Umbilical cord (tissue), 2 donors: ENCODE measurements at places on chromosomes 13 and 19. TPM values are rescaled to one million over a fixed set of nuclear protein-coding genes. Genes with fewer than 3 reads are reported as not detected.

DNA sequence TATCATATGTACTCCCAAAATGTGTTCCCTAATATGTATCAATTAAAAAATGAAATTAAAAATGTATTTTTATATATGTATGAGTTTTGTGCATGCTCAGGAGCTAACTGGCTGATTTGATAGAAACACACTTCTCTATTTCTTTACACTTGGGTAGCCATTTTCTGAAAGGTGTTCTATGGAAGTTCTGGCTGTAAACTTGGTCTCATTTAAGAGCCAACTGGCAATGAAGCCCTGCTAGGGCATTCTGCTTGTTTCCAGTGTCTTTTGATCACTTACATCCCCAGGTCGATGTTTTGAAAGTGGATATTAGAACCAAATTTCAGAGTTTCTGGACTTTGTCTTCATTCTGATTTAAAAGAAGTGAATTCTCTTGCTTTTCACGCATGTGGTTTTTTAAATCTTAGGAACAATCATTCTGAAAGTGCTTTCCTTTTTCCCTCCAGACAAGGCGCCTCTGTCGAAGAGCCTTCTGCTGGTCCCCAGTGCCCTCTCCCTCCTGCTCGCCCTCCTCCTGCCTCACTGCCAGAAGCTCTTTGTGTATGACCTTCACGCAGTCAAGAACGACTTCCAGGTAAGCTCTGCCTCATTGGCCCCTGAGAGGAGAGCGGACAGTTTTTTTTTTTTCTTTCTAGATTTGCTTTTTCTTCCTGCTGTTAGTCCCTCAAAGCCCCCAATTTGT lies 20.1 kb downstream of the GPR18 start:
- no peak for DNase-seq

The MAMSTR gene
- total RNA-seq: not detected

- DNase-seq: peak; percentile 79
Observed at GRCh38 chr19:51354742-51355148, 11.4 kb downstream of the ETFB start.

The TMPRSS9 gene
- not detected for total RNA-seq

DNA sequence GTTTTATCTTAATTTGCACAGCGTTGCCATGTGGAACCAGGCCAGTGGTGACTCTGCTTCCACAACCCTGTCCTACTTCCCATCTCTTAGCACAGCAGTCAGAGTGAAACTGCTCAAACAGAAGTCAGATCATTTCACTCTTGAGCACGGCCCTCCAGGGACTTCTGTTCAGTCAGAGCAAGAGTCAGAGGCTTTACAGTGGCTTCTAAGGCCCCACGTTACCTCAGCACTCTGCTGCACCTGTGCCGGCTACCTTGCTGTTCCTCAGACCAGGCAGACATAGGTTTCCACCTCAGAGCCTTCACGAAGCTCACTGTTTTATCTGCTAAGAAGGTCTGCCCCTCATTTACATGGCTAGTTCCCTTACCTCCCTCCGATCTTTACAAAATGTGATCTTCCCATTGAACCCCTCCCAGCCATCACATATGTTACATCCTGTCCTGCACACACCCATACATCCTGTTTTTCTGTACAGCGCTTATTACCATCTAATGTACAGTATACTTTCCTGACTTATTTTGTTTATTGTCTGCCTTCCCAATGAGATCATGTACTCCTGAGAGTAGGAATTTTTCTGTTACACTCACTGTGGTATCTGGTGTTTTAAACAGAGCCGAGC lies 41.6 kb downstream of the TM9SF2 start:
- DNase-seq: peak; percentile 27

The ZNF132 gene
- total RNA-seq: 24.8 TPM

DNA sequence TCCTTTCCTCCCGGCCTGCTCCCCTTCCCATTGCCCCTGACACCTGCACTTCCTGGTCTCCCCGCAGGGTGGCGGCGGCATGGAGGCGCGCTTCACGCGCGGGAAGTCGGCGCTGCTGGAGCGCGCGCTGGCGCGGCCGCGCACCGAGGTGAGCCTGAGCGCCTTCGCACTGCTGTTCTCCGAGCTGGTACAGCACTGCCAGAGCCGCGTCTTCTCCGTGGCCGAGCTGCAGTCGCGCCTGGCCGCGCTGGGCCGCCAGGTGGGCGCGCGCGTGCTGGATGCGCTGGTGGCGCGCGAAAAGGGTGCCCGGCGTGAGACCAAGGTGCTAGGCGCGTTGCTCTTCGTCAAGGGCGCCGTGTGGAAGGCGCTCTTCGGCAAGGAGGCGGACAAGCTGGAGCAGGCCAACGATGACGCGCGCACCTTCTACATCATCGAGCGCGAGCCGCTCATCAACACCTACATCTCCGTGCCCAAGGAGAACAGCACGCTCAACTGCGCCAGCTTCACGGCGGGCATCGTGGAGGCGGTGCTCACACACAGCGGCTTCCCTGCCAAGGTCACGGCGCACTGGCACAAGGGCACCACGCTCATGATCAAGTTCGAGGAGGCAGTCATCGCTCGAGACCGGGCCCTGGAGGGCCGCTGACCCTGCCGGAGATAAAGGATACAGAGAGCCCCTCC lies 1.7 kb downstream of the TRAPPC5 start:
- DNase-seq: no peak

DNA sequence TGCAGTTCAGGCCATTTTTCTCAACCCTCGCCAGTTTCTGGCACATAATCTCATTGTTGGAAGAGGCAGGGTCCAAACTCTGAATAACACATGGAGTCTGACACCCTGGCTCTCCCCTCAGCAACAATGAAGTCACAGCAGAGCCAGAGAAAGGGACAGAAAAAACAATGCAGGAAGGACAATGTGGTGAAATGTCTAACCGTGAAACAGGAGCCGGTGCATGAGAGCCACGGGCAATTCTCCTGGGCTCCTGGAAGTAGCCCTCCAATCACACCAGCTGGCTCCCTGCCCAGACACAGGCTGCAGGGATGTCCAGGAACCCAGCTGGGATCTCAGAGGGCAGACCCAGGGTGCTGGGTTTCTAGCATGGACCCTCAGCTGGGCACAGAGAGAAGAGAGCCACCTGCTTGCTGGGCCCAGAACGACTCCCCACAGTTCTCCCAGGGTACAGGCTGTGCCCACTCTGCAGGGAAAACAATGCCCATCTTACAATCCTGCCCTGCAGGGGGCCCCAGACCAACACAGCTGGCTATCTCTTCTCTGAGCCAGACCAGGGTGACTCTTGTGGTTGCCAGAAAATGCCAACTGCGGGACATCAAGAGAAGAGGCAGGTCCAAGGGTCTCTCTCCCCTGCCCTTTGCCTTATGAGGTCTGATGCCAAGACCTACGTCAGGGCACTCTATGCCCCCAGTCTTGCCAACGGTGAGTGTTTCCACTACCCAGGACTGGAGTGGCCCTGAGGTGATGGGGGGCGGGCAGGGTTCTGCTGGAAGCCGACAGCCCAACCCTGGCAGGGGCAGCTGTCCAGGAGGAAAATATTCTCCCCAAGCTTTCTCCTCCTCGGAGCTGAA lies 64.5 kb downstream of the CEBPG start:
- DNase-seq: no peak

The LIPE gene
- total RNA-seq: 6.5 TPM

DNA sequence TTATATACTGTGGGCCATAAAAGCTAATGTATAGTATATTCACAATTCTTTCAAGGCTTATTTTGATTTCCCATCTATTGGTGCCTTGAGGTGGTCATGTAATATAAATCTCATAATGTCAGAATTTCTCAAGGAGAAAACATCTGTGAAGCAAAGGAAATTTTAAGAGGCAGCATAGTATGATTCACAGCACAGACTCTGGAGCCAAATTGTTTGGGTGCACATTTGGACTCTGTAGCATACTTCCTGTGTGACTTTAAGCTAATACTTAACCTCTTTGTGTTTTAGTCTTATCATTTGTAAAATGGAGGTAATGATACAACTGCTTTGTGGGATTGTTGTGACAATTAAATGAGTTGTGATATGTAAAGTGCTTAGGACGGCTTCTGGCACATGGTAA lies 67.6 kb downstream of the PIBF1 start:
- DNase-seq: no peak

DNA sequence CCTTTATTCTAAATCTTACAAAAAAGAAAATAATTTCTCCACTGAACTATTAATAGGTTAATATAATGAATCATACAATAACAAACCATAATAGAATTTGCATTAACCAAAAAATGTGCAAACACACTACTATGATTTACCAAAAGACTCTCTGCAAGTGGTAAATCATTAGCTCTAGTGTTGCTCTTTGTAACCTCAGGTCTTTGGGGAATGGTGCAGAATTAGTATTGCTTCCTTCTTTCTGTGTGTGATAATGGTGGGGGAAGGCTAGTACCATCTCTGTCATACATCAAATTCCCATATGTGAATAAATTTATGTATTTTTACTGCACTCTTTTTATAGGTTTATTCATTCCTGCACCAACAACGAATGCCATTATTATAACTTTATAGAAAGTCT lies 105.1 kb downstream of the COG6 start:
- DNase-seq: no peak

DNA sequence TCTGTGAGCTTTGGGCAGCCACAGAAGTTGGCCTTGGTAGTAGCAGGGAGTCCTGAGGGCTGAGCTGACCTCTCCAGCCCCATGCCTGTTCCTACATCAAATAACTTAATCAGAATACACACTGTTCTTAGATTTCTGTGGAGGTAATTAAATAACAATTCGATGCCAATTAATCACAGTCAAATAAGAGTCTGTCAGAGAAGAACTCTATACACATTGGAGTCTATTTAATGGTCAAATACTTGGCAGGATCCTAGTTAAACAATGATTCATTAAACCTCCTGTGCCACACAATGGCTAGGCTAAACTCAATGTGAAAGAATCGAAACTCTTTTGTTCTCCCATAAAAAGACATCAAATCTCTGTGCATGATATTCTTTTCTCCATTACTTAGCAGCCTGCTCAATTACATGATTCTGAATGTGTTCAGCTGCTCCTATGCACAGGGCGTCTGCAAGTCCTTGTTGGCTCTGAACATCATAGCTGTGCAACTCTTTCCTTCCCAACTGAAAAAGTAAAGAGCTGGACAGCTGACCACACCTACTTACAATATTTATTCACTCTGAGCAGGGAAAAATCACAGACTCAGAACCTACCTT lies 173.1 kb downstream of the ABCC4 start:
- no peak for DNase-seq

- DNase-seq: no peak
Observed at GRCh38 chr13:94139393-94139995, 340.0 kb downstream of the DCT start.

DNA sequence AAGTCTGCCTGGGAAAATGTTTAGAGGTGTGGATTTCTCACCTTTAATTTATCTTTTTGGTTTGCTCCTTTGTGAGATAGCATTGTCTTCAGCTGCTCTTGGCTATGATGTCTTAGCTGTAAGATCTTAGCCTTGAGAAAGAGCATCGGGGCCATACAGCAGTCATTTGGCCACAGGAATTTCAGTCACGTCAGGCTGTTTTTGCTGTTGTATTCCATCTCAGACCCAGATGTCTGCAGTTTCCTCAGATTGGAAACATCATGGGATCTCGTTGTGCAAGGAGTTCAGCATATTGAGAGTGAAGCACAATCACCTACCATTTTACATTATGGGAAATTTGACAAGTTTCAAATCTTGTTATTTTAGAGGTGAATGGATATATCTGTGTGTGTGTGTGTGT lies 89.3 kb upstream of the C1QTNF9B start:
- peak; percentile 17 for DNase-seq

The SAE1 gene
- total RNA-seq: 52.5 TPM

GRCh38 chr13:113406321-113407102 lies 42.6 kb upstream of the GRTP1 start:
- DNase-seq: no peak

- no peak for DNase-seq
Observed at GRCh38 chr13:21119526-21119925, 56.8 kb downstream of the SKA3 start.

GRCh38 chr19:31504221-31504620 lies 155.0 kb upstream of the TSHZ3 start:
- no peak for DNase-seq

The RFPL4A gene
- total RNA-seq: not detected

DNA sequence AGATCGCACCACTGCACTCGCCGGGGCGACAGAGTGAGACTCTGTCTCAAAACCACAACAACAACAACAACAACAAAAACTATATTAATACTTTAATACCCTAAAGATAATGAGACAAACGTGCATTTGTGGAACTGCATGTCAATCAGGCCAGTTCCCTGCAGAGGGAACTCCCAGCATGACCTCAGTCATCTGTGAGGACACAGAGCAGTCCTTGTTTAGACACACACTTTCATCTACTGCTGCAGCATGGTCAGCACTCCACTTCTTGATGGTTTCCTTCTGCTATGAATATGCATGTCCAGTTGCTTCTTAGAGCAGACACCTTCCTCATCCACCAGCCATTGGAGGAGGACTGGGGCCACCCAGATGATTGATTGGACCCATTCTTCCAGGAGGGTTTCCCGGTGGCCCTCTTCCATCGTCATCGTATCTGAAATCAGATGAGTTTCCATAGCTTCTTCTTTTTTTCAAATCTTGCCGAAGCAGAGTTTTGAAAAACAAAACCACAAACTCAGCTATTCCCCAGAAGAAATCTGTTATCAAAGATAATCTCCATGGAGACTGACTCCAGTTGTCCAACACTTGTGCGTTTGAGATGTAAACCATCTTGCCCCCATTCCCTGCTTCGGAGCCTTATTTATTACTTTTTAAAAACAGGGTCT lies 26.5 kb downstream of the ZNF607 start:
- DNase-seq: no peak

The NALCN gene
- 4.8 TPM for total RNA-seq

- DNase-seq: no peak
Observed at GRCh38 chr13:98792321-98792720, 39.8 kb upstream of the SLC15A1 start.

The GIPC3 gene
- total RNA-seq: 0.24 TPM

The SLC6A16 gene
- total RNA-seq: 3.6 TPM

The GPR12 gene
- 2.4 TPM for total RNA-seq

DNA sequence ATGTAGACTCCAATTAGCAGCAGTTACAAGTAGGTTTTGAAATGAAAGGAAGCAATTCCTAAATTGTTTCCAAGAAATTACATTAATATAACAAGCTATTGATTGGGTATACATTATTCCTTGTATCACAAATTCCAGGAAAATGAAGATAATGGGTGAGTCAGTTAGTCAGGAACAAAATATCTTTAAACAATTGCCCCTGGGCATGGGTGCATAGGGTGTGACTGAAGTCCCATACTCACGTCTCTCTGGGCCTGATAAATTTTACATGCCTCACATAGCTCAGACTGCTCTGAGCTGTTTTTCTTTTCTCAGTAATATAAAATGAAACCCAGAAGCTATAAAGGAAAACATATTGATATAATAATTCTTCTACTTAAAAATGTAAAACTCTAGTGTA lies 87.8 kb downstream of the FNDC3A start:
- DNase-seq: peak; percentile 8

DNA sequence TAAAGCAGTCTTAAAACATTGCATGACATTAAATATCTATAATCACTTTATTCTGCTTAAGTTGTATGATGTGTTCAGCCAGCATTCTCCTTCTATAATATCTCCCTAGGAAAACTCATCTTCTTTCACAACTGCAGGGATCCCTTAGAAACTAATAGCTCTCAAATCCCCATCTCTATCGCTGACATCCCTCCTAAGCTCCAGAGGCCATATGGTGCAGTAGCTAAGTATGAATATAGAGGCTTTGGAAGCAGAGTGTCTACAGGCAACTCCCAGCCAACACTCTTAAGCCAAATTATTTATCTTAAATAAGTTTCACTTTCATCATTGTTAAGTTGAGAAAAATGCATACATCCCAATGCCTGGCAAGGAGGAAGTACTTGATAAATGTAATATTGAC lies 349.5 kb upstream of the MIR17HG start:
- DNase-seq: peak; percentile 90

- DNase-seq: no peak
Observed at GRCh38 chr13:76993473-76993872, 1.6 kb downstream of the CLN5 start.

GRCh38 chr13:97109841-97110492 lies 112.2 kb upstream of the MBNL2 start:
- DNase-seq: peak; percentile 88
